ENCODE measurements at places on chromosomes 2 and 18.

GRCh38 chr2:75186821-75187220 lies 12.5 kb downstream of the TACR1 start:
- DNase-seq: peak; percentile 23

DNA sequence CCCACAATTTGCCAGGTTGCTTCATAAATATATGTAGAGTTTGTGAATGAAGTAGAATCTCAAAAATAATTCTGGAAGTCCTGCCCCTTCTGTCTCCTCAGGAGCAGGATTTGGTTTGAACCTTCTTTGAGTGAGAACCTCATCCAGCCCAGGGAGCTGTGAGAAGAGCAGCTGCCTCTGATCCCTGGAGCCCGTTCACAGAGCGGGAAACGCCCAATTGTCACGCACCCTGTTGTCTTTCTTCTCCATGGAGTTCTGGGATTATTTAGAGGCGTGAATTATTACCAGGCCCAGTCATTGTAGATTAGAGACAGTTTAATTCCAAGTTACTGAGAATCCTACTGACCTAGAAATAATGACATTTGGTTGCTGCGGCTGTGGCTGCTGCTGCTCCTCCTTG lies 66.1 kb downstream of the TPO start:
- no peak for DNase-seq

DNA sequence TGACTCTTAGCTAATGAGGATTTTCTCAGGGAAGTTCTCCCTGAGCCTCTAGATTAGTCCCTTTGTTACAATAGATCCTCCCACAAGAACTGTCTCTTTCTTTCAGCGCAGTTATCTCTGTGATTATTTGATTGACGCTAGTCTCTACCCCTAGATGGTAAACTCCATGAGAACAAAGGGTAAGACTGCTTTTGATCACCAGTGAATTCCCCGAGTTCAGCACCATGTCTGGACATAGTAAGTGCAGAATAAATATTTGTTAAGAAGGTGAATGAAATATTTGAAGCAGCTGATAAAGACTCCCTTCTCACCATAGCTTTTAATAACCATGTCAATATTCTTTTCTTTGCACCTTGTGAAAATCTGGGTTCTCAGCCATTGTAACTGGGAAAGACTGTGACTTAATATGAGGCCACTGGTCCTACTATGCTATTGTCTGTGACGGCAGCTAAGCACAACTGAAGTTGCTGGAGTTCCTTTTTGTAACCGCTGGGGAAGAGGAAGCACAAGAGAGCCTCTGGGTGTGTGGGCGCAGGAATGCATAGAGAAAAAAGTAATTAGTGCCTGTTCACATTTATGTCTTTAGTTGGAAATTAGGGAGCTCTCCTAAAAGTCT lies 214.7 kb downstream of the TGIF1 start:
- no peak for DNase-seq

GRCh38 chr2:194363295-194363694 lies 1293.7 kb upstream of the SLC39A10 start:
- peak; percentile 83 for DNase-seq

DNA sequence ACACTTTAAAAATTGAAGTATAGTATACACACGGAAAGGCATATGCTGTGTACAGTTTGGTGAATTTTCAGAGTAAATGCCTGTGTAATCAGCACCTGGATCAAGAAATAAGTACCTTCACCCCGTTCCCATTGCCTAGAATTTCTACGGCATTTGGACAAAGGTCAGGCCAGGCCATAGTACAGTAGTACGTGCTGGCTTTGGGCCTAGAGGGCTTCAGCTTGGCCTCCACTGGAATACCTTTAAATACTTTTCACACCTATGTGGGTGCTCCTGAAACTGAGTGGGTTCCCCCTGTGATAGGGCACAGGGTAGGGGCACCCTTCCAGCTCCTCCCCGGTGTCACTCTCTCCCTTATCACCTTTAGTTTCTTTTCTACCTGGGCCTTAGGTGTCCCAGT lies 26.5 kb downstream of the TET3 start:
- no peak for DNase-seq

DNA sequence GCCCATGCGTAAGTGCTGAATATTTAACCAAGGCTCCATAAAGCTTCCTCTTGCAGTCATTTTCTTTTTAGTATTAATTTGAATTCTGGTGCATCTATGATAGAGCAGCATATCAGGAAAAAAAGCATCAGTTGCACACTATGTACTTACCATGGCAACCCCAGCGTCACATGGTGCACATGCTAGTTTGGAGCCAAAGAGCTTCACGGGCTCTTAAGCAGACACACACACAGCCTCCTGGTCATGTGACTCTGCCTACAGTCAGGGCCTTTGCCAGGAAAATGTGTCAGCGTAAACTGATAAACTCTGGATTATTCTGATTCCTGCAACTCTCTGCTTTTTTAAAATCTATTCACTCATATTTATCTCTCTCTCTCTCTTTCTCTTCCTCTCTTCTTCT lies 30.2 kb downstream of the NYAP2 start:
- peak; percentile 95 for DNase-seq

DNA sequence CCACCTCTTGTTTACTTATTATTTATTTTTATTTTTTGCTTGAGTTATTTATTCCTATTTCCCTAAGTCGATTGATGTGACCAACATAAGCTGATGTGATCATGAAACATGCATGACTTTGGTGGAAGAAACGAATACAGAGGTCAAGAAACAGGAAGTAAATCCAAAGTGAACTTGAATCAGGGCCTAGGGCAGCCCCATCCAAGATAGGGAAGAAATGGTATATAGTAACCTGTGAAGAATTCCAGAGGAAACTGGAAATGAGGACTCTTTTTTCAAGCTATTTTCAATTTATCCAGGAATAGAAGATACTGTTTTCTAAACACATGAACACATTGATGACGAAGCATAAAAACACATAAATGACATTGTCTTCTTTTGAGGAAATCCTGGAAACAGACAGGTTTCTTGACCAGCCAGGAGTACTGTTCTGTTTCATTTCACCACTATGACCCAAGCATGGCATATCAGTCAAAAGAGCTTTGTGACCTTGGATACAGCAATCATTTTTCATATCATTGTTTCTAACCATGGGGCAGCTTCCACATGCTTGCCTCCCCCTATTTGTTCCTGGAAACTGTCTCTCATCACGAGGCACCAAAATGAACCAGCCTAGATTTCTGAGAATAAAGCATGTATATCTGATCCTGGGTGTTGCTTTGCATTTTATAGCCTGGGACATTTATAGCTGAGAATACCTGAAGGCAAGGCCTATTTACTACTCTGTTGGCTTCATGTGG lies 9.1 kb upstream of the LCLAT1 start:
- no peak for DNase-seq

GRCh38 chr2:188114014-188114413 lies 177.7 kb upstream of the GULP1 start:
- DNase-seq: no peak

GRCh38 chr2:120398051-120398995 lies 52.4 kb downstream of the INHBB start:
- DNase-seq: no peak

- no peak for DNase-seq
These were observed 2.0 kb downstream of the SNORC start for GRCh38 chr2:232871835-232872736.

DNA sequence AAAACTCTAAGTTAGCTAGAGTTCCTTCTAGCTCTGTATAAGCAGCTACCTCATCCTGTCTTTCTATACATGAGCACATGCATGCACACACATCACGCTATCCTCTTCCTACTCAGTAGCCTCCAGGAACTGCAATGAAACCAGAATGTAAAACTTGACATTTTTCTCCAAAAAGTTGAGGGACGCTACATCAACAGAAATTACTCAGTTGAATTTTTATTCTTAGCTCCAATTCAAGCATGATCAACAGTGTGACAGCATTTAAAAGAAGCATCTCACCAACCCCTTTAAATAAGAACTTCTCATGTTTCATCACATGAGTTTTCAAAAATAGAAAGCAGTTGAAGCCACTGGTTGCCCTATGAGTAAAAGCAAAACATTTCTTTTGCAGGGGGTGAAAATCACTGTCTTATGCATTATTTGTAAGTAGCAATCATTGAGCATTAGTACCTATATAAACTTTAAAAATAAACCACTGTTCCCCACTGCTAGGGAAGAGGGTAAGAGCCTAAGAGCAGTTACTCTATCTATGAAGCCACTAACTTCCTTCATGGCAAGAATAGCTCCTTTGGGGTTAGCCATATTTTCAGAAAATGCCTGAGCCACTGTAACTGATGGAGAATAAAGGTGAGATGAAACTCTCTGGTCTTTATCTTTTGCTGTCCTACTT lies 77.9 kb upstream of the ARL5A start:
- DNase-seq: no peak

- DNase-seq: no peak
These were observed 34.0 kb downstream of the PIGN start for GRCh38 chr18:62152844-62153243.

- no peak for DNase-seq
These were observed 327.6 kb upstream of the UBE2E3 start for GRCh38 chr2:180652794-180653193.

DNA sequence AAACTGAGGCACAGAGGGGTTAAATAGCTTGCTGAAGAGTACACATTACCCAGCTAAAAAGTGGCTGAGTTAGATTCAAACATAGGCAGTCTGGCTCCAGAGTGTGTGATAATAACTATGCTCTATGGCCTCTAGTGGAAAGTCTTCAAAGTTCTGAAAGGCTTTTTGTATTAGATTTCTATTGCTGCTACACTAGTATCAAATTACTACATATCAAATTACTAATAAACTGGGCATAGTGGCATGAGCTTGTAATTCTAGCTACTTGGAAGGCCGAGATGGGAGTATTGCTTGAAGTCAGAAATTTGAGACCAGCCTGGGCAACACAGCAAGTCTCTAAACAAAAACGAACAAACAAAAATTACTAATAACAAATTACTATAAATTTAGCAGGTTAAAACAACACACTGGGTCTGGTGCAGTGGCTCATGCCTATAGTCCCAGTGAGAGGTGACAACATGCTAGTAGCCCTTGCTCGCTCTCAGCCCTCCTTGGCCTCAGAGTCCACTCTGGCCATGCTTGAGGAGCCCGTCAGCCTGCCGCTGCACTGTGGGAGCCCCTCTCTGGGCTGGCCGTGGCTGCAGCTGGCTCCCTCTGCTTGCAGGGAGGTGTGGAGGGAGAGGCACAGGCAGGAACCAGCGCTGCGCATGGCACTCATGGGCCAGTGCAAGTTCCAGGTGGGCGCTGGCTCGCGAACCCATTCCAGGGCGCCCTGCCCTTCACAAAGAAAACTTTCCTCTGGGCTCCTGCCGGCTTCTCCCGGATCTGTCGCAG lies 38.2 kb upstream of the TWSG1 start:
- no peak for DNase-seq

DNA sequence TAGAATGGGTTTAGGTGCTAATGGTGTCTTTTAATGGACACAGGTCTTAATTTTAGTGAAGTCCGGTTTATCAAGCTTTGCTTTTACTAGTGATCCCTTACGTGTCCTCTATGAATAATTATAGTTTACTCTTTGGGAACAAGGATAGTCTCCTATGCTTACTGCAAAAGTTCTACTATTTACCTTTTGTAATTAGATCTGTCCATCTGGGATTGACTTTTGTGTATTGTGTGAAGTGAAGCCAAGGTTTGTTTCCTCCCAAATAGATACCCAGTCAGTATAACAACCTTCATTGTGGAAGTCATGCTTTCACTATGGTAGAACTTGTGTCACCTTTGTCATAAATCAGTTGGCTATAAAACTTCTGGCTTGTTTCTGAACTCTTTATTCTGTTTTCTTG lies 740.9 kb upstream of the CRIM1 start:
- no peak for DNase-seq

DNA sequence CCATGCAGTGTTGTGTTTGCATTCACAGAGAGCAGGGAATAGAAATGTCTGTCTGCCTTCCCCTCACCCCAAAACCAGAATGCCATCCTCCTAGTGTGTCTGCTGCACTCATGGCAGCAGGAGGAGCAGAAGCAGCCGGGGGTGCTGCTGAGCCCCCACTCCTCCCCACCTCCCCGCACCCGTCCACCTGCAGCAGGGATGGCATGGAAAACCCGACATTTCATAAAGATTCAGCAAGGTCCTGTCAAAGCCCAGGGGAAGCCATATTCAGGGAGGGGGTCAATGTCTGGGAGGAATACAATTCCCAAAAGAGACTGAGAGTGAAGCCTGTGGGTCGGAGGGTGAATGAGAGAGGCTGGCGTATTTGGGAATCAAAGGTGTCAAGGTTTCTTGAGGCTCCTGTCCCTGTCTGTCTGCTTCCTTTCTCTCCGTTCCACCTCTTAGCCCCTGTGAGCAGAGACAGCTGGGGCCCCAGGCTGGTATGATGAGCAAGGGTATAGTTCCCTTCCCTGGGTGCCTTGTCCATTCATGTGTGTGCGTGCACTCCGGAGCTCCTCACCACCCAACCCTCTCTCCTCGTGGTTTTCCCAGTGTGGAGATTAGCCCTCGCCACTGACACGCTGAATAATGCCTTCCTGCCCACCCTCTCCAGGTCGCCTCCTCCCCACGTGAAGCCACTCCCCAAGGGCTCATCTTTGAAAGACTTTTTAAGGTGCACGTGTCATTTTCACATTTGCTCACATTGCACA lies 133.5 kb upstream of the ZNF236 start:
- DNase-seq: no peak

GRCh38 chr2:235910067-235910466 lies 258.1 kb downstream of the GBX2 start:
- no peak for DNase-seq

DNA sequence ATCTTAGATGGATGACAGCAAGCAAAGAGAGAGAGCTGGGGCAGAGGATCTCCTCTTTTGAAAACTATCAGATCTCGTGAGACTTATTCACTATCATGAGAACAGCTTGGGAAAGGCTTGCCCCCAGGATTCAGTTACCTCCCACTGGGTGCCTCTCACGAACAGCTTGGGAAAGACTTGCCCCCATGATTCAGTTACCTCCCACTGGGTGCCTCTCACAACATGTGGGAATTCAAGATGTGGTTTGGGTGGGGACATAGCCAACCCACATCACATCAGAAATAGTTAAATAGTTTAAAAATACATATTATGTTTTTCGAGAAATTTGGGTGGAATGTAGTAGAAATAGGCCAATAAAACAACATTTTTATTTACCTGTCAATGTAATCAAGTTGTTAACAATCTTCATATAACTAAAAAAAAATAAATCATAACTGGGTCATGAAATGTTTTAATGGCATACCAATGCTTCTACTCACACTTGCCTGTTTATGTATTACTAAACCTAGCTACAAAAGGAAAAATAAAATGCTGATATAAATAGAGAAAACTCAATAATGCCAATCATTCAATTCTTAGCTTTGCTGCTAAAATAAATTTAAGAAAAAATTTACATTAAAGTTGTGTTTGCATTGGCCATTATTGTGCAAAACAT lies 608.9 kb downstream of the SUCLG1 start:
- DNase-seq: no peak

DNA sequence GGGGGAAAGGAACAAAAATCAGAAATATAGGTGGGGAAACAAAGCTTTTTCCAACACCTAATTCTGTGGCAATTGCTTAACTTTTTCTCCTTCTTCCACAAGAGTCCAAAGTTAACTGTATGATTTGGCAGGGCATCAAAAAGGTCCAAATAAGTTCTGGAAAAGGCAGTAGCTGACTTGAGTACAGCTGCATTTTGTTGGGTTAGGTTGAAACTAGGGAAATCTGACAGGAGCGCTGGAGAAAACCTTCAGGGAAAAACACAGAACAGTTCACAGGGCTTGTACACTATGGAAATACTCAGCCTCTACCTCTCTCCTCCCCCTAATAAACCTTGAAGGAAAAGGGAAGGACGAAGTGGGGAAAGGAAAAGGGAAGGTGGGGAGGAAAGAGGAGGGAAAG lies 438.6 kb downstream of the ZEB2 start:
- no peak for DNase-seq

GRCh38 chr2:134258684-134259388 lies 5.0 kb downstream of the MGAT5 start:
- no peak for DNase-seq
